RPMI7951 (cell line): ENCODE measurements at places on chromosomes 6 and 20.
A peak's percentile ranks its signal among the peaks of the same experiment; 100 is the strongest.

DNA sequence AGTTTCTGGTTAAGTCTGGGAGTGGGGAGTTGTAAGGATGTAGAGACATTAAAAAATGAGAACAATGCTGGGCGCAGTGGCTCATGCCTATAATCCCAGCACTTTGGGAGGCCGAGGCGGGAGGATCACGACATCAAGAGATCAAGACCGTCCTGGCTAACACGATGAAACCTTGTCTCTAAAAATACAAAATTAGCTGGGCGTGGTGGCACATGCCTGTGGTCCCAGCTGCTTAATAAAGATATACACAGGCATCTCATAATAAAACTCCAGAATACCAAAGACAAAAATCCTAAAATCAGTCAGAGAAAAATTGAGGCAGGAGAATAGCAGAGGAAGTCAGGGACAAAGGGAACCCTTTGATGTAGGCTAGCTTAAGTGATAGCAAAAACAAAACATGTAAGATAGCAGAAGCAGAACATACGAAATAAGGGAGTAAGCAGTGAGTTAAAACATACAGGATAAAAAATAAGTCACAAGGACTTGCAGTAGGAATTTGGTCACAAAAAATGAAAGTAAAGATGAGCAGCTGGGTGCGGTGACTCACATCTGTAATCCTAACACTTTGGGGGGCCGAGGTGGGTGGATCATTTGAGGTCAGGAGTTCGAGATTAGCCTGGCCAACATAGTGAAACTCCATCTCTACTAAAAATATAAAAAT, 23.6 kb downstream of the DDX43 start:
- peak; percentile 8 for DNase-seq

- DNase-seq: peak; percentile 76
These were observed at the start of gene SNAI1 for GRCh38 chr20:49982346-49983122. SNAI1 (plus strand) TSS chr20:49982980; CDS start chr20:49983060, 80 bp downstream.

- no peak for DNase-seq
These were observed 255.8 kb downstream of the QKI start for GRCh38 chr6:163670336-163670735.

- DNase-seq: no peak
These were observed 7.1 kb upstream of the AP5S1 start for GRCh38 chr20:3812975-3813847.

- peak; percentile 71 for DNase-seq
These were observed 18.1 kb upstream of the ZBP1 start for GRCh38 chr20:57638173-57638894.

DNA sequence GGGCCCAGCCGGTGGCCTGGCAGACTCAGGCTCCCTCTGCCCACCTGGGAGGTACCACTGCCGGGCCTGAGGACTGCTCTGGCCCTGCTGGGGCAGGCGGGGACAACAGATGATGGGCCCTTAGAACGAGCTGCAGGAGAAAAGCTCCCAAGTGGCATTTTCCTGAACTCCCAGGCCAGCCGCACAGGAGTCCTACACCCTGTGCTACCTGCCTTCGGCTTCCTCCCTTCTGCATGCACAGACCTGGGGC, 41.3 kb downstream of the DSTN start:
- DNase-seq: peak; percentile 35

DNA sequence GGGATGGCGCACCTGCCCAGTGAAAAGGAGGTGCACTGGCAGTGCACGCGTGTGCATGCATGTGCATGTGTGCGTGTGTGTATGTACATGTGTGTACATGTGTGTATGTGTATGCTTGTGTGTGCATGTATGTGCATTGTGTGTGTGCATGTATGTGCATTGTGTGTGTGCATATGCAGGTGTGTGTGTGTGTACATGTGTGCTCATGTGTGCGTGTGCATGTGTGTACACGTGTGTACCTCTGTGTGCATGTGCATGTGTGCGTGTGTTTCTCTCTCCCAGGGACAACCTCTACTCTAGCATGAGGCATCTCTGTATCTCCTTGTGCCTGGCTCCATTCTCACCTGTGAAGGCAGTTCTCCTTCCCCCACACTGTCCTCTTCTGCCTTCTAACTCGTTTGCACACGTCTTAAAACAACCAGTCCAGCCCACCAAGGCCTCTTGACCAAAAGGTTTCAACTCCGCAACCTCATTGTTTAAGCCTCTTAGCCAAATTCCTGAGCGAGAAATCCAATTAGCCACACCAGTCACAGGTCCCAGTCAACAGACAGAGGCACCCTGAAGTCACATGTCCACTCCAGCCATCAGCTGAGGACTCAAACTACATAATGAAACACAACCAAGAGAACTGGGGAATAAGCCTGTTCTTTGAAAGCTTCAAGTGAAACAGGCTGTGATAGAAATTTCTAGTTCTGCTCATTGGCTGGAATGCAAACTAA, 103.5 kb upstream of the PTPRT start:
- DNase-seq: no peak

DNA sequence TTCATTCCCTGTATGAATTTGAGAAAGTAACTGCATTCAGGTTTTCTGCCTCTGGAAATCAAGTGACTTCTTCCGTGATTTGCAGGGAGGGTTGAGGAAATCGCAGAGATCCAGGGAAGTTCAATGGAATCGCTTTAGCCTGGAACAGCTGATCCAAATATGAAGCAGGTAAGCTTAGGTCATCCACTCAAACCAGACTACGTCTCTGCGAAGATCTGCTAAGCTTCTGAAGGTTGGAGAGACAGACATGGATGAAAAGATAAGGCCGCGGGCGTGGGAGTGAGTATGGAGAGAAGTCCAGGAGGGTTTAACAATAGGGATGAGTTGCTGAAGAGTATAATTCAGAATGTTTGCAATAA, 34.2 kb upstream of the BTN3A2 start:
- DNase-seq: peak; percentile 23

- no peak for DNase-seq
These were observed 77.5 kb upstream of the KCNK16 start for GRCh38 chr6:39400026-39400425.

DNA sequence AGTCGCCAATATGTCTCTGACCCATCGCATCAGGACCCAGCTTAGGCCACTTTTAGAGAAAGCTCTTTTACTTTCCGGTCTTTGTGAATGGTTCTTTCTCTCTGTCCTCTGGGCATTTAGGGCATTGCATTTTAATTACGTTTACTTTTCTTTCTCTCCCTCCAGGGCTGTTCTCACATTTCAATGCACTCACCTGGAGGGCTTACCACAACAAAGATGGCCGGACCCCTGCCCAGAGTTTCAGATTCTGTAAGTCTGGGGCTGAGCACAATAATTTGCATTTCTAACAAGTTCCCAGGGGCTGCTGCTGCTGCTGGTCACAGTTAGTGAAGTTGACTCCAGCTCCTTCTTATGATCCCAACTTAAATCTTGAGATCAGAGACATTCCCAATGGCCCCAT, 3.0 kb downstream of the ANKRD66 start:
- DNase-seq: no peak

GRCh38 chr20:24341781-24342180, 127.6 kb upstream of the SYNDIG1 start:
- DNase-seq: peak; percentile 80

DNA sequence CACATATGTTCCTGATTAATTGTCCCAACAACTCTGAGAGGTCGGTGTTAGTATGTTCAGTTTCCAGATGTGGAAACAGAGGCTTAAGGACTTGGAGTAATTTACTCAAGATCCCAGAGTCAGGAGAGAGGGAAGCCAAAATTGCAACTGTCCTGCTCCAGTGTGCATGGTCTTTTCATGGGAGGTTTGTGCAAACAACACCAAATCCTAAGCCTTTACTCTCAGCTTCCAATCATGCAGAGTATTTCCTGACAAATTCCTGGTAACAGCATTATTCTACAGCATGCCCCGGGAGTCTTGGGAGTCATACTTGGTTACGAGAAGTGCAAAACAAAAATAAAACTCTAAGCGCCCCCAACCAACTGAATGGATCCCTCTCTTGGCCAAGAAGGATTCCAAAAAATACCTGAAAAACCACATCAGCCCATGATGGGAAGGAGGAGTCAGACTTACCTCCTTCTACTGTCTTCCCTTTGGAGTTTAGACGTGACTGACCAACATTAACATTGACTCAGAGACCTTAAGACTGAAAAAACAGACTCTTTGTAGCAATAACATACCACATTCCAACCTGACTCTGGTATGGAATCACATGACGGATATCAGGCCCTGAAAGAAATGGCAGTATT, 30.8 kb upstream of the PPP1R3G start:
- peak; percentile 29 for DNase-seq

DNA sequence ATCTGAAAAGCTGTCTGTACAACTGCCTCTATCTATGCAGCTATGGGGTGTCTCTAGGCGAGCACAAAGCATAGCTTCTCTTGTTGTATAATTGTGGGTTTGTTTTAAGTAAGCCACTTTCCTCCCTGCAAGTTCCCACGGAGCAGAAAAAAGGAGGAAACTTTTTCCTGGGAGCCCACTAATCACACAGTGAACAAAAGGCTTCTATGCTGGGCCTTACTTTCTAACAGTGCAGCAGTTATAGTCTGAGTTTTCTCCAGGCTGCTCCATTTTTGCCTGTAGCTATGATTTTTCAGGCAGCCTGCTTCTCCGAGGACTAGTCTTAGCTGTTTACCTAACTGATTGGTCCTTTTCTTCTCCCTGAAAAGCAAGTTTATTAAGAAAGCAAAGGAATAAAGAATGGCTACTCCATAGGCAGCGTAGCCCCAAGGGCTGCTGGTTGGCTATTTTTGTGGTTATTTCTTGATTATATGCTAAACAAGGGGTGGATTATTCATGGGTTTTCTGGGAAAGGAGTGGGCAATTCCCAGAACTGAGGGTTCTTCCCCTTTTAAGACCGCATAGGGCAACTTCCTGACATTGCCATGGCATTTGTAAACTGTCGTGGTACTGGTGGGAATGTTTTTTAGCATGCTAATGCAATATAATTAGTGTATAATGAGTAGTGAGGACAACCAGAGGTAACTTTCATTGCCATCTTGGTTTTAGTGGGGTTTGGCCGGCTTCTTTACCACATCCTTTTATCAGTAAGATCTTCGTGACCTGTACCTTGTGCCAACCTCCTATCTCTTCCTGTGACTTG, 84.3 kb downstream of the OPRM1 start:
- peak; percentile 53 for DNase-seq

GRCh38 chr20:13336308-13337089, 115.4 kb downstream of the ISM1 start:
- peak; percentile 95 for DNase-seq

- no peak for DNase-seq
These were observed 35.3 kb downstream of the EFCAB8 start for GRCh38 chr20:32894026-32894483.

DNA sequence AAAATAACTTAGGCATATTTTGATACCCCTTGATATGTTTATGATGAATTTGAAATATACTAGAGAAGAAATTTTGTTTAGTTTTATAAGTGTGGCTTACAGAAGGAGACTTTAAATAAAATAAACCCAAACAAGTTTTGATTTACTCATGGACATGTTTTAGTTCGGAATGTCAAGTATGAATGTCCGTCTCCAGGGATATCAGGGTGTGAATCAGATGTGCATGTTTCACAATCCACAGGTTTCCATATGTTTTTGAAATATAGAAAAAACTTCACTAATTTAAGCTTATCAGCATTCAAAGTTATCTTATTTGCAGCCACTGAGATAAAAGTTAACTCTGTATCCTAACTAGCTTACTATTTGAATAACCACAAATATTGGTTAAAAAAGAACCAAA, 51.5 kb downstream of the PLCB1 start:
- DNase-seq: no peak

GRCh38 chr6:6748001-6748400, 159.5 kb downstream of the LY86 start:
- no peak for DNase-seq

DNA sequence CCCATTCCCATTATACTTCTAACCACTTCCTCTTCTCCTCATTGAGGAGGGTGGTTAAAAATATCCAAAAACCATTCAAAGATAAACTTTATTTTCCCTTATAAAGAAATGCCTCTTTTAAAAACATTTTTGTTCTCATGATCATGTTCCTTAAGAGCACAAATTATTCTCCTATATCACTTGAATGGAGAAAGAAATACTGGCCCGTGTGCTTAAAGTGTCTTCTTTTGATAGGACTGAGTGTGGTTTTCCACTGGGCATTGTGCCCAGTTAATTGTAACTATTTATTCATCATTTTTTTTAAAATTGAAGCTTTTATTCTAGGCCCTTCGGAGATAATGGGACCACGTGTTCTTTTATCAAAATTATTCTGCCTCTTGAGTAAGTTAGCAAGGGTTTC, 871.5 kb downstream of the QKI start:
- DNase-seq: peak; percentile 38

DNA sequence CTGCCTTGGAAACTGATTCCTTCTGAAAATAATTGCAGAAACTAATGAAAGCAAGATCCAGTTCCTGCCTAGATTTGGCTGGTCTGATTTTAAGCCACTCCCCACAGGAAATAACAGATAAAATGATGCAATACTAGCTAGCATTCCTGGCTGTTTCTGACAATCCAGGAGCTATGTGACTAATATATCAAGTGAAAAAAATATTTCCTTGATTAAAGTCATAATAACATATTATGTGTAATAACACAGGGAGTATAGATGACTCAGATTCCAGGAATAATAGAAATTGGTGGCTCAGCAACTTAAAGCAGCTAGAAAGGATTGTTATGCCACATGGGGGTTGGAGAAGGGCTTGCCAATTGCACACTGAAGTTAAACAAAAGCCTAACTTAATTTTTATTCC, 182.7 kb upstream of the SALL4 start:
- DNase-seq: peak; percentile 87

GRCh38 chr20:60727425-60727824, 524.6 kb upstream of the CDH4 start:
- DNase-seq: no peak

- peak; percentile 48 for DNase-seq
These were observed 117.4 kb downstream of the TBC1D32 start for GRCh38 chr6:121216928-121217327.

GRCh38 chr6:149941583-149942460, at the start of gene ULBP2:
ULBP2 (plus strand) TSS chr6:149942014; CDS start chr6:149942073, 59 bp downstream.
- DNase-seq: peak; percentile 95

- no peak for DNase-seq
These were observed 152.1 kb downstream of the KHDC1L start for GRCh38 chr6:73073238-73073637.

- no peak for DNase-seq
These were observed 26.8 kb downstream of the METTL24 start for GRCh38 chr6:110331390-110331789.

DNA sequence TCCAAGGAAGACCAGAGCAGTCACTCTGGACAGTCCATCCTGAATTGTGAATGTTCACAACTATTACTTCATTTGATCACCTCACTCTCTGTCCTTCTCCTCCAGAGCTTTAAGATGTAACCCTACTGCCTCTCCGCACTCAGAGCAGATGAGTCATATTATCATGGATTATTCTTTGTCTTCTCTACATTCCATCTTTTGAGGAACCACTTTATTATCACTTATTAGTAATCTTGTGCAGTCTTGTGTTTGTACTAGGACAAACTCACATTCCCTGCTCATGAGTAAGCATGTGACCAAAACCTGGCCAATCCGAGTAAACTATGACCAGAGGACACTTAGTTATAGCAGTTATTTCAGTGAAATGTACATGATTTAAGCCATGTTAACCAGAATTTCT, 401.5 kb upstream of the ADGRB3 start:
- DNase-seq: no peak

GRCh38 chr20:25464501-25465242, 57.2 kb downstream of the GINS1 start:
- DNase-seq: no peak

- no peak for DNase-seq
These were observed 22.4 kb upstream of the CST1 start for GRCh38 chr20:23773127-23773526.
